Type B pancreatic cell (in vitro differentiated cells): ENCODE measurements at places on chromosomes 2 and 18. TPM values are rescaled to one million over a fixed set of nuclear protein-coding genes. Genes with fewer than 3 reads are reported as not detected.

FSIP2 gene
- 3.3 and 8.3 TPM in 2 replicates for total RNA-seq

CPO gene
- total RNA-seq, result 0.24 and 0.51 TPM in 2 replicates

NFATC1 gene
- total RNA-seq, result 2.7 and 6.1 TPM in 2 replicates

RFTN2 gene
- total RNA-seq, result 0.07 and 14.9 TPM in 2 replicates

IL36G gene
- not detected in 2 replicates for total RNA-seq

EVX2 gene
- 0.10 TPM in 1 of 2 replicates, not detected in the other for total RNA-seq

TRAPPC8 gene
- 43.6 and 45.6 TPM in 2 replicates for total RNA-seq

NRP2 gene
- 18.7 and 109 TPM in 2 replicates for total RNA-seq

FOXI3 gene
- 1.1 and 2.2 TPM in 2 replicates for total RNA-seq

GREB1 gene
- total RNA-seq, result 7.5 and 50.5 TPM in 2 replicates

EML6 gene
- 6.0 and 8.1 TPM in 2 replicates for total RNA-seq

ADAM23 gene
- total RNA-seq, result 3.1 and 20.2 TPM in 2 replicates
